ENCODE measurements at places on chromosomes 11 and 22.

DNA sequence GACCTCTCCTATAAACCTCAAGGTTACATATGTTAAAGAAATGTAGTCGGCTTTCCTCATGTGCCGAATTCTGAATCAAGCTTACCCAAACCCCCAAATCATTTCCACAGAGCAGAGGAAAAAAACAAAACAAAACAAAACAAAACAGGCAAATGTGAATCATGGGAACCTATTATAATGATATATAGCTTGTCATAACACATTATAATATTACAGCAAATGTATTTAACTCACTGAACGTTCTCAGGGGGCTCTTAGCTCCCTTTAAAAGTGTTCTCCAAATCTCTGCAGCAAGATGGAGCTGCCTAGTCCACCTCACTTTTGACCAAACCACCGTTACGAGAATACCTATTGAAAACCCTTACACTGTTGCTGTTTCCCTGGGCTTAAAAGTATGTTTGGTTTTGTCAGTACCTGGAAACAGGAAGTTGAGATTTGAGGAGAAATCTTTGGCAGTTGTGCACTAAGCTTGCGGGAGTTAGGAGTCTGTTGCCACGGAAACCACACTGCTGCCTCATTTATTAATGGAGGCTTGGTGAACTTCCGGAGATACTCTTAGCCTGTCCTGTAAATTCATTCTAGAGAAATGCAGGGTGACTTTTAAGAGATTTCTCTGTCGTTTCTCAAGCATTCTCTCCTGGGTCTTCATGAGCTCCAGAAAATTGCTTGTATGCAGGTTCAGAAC, 167.0 kb upstream of the RASSF10 start:
- peak; percentile 56 for DNase-seq

DNA sequence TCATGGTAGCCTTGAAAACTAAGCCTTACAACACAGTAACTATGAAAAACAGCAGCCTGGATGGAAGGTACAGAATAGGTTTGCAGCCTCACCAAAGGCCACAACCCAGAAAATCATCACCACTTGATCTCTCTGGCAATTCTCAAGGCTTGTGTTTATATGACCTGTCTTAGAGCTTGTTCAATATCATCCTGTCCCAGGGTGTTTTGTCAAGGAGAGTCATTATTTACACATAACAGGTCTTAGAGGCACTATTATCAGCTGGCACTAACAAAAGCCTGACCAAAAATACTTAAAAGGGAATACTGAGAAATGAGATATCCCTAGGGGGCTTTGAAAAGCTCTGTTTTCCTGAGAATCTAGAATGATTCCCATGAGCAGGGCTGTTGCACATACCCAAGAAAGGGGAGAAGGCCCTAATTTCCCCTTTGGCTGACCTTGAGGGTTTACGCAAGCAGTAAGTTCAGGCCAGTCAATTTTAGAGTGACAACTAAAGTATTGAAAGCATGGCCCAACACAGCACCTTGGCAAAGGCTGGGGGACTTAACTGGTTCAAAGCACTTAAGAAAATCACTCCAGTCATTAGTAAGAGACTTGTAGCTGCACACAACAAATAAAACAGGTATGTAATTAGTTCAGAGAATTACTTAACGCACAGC, 7.9 kb downstream of the SC5D start:
- DNase-seq = no peak

DNA sequence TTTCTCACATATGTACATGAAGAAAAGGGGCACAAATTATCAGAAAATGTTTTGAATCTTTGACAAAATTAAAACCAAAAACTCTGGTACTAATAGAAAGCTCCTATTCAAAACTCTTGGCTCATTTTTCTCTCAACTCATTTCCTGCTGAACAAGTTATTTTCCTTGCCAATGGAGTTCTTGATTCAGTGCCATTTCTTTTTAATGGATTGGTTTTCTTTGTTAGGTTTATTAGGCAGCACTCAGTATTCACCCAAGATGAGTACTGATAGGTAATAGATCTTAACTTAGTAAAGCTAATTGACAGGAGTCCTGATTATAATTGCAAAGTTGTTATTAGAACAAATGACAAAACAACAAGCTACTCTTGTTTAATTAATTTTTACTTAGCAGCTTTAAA, 279.4 kb upstream of the PDGFD start:
- no peak for DNase-seq

- no peak for DNase-seq
Observed at GRCh38 chr11:115941481-115941993, 437.3 kb upstream of the CADM1 start.

DNA sequence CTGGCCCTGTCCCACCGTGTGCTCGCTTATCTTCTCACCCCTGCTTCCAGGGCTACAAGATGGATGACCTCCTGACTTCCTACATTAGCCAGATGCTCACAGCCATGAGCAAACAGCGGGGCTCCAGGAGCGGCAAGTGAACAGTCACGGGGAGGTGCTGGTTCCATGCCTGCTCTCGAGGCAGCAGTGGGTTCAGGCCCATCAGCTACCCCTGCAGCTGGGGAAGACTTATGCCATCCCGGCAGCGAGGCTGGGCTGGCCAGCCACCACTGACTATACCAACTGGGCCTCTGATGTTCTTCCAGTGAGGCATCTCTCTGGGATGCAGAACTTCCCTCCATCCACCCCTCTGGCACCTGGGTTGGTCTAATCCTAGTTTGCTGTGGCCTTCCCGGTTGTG, 86.5 kb downstream of the MYO7A start:
- DNase-seq = no peak

- no peak for DNase-seq
Observed at GRCh38 chr11:131077340-131077739, 161.1 kb upstream of the SNX19 start.

DNA sequence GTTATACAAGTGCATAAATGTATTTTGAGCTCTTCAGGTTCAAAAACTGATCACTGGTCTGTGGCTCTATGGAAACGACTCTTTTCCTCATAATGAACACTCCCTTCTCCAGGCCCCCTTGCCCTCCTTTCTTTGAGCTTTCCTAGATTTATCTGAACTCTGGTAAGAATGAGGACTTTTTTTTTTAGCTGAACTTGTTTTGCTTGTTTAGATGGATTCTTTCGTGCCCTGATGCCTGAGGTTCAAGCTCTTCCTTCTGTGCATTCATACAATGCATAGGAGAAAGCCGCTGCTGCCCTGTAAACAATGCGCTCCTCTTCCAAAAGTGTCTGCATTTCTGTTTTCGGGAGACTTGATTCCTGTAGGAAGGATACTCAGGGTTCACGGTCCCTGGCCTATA, 205.1 kb downstream of the TENM4 start:
- DNase-seq = no peak

DNA sequence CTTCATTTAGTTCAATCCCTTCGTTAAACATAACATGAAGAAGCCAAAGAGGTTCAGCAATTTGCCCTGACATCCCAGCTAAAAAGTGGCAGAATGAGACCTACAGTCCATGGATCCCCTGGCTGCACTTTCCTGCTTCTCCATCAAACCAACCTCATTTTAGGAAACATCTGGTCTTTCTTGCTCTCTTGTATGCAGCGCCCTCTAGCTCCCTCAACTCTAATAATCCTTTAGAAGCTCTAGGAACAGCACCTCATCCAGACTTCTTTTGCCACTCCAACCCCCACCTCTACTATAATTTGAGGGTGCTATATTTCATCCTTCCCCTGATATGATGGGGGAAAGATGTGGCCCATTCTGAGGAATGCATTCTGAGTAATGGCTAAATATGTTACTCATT, 7.4 kb downstream of the CNTF start:
- DNase-seq = no peak

- no peak for DNase-seq
Observed at GRCh38 chr11:74820763-74821162, 72.1 kb downstream of the RNF169 start.

DNA sequence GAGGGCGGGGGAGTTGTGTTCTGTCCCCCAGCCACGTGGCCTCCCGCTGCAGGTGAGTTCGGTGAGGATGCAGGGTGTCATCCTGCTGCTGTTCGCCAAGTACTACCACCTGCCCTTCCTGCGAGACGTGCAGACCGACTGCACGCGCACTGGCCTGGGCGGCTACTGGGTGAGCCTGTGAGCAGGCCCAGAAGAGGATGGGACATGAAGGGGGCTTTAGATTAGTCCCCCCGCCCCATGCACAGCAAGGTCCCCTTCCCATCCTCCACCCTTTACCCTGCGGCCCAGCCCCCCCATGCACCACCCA, 4.1 kb downstream of the INPP5J start:
- no peak for DNase-seq

- no peak for DNase-seq
Observed at GRCh38 chr11:62652161-62653006, 718 bp downstream of the INTS5 start.

DNA sequence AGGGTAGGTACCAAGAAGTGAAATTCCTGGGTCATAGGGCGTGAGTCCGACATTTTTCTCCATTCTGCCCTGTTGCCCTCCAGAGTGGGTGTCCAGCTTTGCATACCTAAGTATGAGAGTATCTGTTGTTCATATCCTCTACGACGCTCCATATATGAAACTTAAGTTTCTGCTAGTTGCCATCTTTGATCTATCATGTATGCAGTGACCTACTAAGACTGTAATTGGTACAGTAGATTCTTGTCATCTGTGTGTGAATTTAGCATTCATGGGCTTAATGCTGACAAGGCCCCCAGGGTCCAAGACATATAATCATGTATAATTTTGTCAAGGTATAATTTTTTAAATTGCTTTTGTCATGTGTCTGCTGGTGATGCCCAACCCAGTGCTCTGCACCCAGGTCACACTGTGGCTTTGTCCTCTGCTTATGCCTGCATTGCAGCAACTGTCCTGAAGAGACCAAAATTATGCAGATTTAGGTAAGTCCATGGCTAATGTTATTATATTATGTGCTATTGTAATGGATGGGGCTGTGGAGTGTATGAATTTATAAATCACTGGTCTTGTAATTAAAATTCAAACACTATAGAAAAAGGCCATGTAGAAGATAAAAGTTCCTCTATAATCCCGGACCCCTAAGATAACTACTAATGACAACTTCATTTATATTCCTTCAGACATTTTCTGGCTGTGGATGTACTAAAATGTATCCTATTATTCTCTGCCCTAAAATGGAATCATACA, 12.2 kb downstream of the NEAT1 start:
- no peak for DNase-seq

DNA sequence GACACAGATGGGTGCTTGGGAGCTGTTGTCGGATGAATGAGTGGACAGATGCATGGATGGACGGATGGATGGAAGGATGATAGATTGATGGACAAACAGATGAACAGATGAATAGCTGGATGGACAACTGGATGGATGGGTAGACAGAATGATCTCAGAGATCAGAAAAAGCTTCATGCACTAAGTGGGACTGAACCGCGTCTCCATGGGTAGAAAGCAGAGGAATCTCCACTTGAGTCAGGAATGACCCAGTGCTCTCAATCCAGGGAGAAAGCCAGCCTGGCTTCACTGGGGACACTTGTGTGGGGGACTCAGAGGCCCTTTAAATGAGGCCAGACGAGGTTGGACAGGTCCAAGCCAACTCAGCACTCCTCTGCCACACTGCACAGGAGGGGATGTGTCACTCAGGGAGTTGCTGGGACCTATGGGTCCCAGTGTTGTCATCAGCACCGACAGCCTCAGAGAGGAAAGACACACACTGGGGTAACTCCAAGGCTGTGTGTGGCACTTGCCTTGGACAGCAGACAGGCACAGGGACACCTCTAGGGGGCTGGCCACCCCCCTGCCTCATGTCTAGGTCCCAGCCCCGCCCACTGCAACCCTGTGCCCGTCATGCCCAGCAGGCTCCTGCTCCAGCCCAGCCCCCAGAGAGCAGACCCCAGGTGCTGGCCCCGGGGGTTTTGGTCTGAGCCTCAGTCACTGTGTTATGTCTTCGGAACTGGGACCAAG, 5.6 kb downstream of the IGLL5 start:
- no peak for DNase-seq

DNA sequence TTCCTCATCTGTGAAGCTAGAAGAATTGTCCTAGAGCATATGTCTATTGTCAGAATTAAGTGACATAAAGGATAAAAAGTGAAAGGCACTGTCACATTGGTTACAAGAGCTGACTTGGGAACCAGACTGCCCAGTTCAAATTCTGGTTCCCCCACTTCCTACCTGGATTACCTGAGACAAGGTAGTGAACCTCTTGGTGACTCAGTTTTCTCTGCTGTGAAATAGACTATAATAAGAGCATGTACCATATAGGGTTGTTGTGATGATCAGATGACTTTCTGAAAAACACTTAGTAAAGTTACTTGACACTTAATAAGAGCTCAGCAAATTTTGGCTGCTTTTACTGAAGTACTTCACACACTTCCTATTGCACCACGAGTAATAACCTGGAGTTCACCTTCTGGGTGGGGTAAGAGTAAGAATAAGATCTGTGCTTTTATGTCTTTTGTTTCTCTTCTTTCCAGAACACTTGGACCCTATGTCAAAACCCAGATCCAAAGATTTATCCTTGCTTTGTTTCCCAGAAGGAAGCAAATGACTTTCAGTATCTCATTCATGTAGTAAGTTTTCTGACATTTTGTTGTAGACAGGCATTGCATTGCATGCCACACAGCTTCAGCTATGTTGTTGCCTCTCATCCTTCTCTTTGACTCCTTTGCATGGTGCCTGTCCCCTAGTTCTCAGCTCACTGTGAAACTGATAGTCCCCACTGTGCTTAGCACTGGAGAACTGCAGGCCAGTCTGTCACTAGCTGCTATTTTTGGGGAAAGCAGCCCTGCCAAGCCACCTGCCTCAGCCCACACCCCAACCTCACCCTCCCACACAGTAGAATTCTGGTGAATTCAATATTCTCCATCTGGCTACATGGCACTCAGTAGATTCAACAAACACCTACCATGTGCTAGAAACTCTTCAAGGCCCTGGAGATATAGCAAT, 121.8 kb upstream of the POU2AF2 start:
- no peak for DNase-seq

DNA sequence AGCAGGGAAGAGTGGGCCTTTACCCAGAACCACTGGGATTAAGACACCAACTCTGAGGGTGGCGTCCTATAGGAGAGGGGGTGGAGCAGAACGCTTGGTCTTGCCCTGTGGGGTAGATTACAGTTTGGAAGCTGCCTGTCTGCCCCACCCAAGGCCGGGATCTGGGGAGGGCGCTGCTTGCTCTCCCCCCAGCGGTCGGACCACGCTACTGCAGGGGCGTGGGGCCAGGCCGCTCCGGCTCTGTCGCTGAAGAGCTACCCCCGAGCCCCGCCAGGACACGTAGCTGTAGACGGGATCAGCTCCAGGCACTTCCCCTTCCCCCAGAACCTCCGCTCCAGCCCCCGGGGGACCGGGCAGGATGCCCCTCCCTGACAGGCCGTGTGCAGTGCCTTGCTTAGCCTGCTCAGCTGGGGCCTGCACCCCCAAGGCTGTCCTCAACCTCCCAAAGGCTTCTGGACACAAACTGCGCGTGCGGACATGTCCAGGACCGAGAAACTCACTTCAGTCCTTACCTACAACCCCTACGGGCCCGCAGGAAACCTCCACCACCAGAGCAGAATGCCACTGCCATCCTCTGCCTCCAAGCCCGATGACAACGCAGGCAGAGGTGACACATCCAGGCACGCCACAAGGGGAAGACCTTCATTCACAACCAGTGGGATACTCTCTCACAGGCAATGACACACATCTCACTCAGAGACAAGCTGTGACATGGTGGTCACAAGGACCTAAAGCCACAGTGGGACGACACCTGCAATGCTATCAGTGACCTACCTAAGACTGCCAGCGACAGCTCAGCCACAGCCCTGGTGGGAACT, 3.6 kb downstream of the AHNAK start:
- peak; percentile 73 for DNase-seq

Data from WERI-Rb-1 (cell line).